ENCODE measurements at places on chromosomes 3 and 15.

GRCh38 chr3:11346416-11346815, 74.2 kb downstream of the ATG7 start:
- no peak for DNase-seq

GRCh38 chr3:98914210-98915080, 12.9 kb upstream of the DCBLD2 start:
- no peak for DNase-seq

DNA sequence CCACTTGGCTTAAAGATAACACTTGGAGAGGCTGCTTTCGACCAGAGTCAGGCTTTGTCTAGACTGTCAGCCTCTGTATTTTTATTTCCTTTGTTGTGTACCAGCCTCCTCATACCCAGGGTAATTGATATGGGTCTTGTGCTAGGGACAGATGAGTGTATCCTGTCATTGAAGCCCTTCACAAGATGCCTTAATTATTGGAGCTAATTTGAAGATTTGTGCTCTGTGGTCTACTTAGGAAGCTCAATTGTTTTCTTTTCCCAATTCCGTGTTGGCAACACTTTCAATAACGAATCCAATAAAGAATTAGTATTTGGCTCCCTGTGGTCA, 60.5 kb upstream of the DPH6 start:
- no peak for DNase-seq

GRCh38 chr3:85570819-85571218, 612.0 kb downstream of the CADM2 start:
- no peak for DNase-seq

DNA sequence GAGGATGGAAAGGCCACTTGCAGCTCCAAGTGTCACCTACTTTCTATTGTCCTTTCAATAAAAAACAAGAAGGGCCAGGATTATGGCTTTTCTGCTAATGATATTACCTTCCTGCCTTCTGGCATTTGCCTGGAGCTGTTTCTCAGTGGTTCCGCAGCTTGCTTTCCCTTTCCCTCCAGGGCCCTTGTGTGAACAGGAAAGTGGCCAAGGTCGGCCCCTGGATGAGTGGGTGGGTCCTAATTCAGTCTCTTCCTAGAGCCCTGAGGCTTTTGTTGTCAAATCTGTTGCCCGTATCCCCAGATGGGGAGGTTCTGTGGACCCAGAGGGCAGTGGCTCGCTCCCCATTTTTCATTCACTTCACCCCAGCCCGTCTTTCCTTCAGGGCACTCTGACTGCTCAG, 64.2 kb upstream of the UMPS start:
- no peak for DNase-seq

GRCh38 chr3:111278959-111279358, 207.3 kb downstream of the NECTIN3 start:
- DNase-seq, result no peak

- no peak for DNase-seq
These were observed 37.7 kb downstream of the CHDH start for GRCh38 chr3:53808496-53808895.

- DNase-seq, result no peak
These were observed 28.4 kb upstream of the CCNL1 start for GRCh38 chr3:157188391-157188790.

DNA sequence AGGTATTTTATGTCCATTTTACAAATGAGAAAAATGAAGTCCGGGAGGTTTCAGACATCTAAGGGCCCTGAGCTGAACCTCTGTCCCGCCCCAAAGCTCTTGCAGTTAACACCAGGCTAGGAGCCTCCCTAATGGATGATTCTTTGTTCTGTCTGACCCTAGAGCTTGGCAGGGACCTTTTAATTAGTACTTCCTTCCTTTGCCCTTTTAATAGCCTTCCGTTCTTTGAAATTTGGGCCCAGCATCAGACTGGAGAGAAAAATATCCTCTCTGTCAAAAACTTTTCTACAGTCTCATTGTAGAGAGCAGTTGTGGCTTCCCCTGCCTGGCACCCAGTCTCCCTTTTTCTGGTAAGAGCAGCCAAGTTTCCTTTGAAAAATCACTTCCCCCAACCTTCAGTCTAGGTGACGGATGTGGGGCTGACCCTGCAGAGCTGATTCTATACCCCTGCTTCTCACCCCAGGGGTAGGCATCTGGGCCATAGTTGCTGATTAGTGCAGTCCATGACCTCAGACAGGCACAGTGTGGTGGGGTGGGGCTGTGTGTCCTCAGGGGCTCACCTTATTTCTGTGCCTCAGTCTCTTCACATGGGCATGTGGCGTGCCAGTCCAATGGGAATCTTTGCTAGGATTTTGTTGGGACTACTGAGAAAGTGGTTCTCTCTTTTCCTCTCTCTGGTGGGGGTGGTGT, 220.4 kb downstream of the ADAMTS9 start:
- DNase-seq, result no peak

GRCh38 chr15:80482696-80483095, 78.5 kb downstream of the ARNT2 start:
- no peak for DNase-seq

- no peak for DNase-seq
These were observed 31.6 kb downstream of the FAM227B start for GRCh38 chr15:49589030-49589429.

DNA sequence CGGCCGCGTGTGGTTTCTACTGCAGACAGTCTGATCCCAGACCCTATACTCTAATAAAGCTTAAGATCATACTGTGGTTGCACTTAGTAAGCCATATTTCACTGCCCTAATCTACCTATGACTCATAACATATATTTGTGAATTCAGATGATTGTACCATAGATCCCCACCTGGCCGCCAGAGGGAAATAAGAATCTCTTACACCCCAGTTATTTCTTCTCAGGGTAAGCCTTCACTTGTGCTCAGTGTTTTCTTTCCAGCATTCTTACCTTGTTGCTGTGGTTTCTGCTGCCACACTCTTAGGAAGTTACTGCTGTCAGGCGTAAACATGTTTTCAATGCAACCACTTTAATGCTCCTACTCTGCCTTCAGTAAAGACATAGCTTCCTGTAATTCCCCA, 105.9 kb downstream of the B3GALNT1 start:
- DNase-seq, result no peak

- no peak for DNase-seq
These were observed 11.4 kb upstream of the PEX5L start for GRCh38 chr3:180048103-180048502.

Data from prostate gland (tissue), 2 donors.